Upper lobe of left lung (tissue), 6 donors: ENCODE measurements at places on chromosomes 12 and 14. TPM values are rescaled to one million over a fixed set of nuclear protein-coding genes. Genes with fewer than 3 reads are reported as not detected.

DNA sequence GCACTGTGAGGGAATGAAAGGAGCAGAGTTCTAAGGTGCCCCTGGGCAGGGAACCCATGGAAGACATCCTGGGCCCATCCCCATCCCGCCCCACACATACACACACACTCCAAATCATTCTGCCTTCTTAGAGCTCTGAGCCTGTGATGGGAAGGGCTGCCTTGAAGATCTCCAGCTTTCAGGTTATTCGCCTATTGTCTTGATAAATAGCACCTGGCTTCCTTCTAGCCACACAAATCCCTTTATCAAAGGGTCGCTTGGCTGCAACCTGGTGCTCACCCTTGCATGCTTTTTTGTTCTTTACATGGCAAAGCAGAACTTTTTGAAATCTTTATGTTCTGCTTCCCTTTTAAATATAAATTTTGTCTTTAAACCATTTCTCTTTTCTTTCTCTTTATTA lies 112.2 kb upstream of the TMTC1 start:
- no peak overlapping the region for H3K4me3 ChIP-seq
- DNase-seq, result no peak
- no peaks in the 10 kb centered on the region for H3K4me1 ChIP-seq
- H3K27ac ChIP-seq, result no peak overlapping the region
- no peaks in the 10 kb centered on the region for H3K36me3 ChIP-seq
- no peaks in the 10 kb centered on the region for H3K27me3 ChIP-seq

- H3K27ac ChIP-seq, result no peak overlapping the region
- H3K27me3 ChIP-seq, result no peaks in the 10 kb centered on the region
- H3K4me3 ChIP-seq, result no peak overlapping the region
- no peak for DNase-seq
These were observed 54.4 kb upstream of the KCNA1 start for GRCh38 chr12:4855121-4855924.

The PLCZ1 gene
- total RNA-seq, result not detected

The B4GALNT3 gene
- total RNA-seq, result 28.0 TPM
